Activated T-helper 1 cell treated with anti-CD3 and anti-CD28 coated beads, Interleukin-12 subunit alpha, Interleukin-12 subunit beta, Interleukin-2, Interleukin-4 antibody, amounts not matched to agents 30 ng/mL and 10 ng/mL and 1 ng/mL, durations not matched to agents 14 hours and 24 hours and 36 hours (primary cell): ENCODE measurements at places on chromosomes 5 and 9. TPM values are rescaled to one million over a fixed set of nuclear protein-coding genes. Genes with fewer than 3 reads are reported as not detected.

- no peak for DNase-seq
Observed at GRCh38 chr5:127951791-127952190, 131.8 kb upstream of the SLC12A2 start.

CER1 gene
- total RNA-seq = not detected in 2 replicates

TIMD4 gene
- total RNA-seq = 24.5 and 27.3 TPM in 2 replicates

GRCh38 chr9:16721972-16722371, 148.5 kb downstream of the BNC2 start:
- DNase-seq = no peak

GRCh38 chr5:142756576-142756975, 13.6 kb upstream of the ARHGAP26 start:
- DNase-seq = no peak

- no peak for DNase-seq
Observed at GRCh38 chr9:107228496-107229039, 54.5 kb upstream of the RAD23B start.

RUFY1 gene
- 37.0 and 38.3 TPM in 2 replicates for total RNA-seq

- DNase-seq = no peak
Observed at GRCh38 chr5:146043722-146044121, 61.7 kb downstream of the PLAC8L1 start.

- no peak for DNase-seq
Observed at GRCh38 chr9:16293610-16294009, 576.9 kb downstream of the BNC2 start.

GTF3C5 gene
- total RNA-seq = 87.8 and 89.0 TPM in 2 replicates

PCDHB4 gene
- not detected in 2 replicates for total RNA-seq

DNA sequence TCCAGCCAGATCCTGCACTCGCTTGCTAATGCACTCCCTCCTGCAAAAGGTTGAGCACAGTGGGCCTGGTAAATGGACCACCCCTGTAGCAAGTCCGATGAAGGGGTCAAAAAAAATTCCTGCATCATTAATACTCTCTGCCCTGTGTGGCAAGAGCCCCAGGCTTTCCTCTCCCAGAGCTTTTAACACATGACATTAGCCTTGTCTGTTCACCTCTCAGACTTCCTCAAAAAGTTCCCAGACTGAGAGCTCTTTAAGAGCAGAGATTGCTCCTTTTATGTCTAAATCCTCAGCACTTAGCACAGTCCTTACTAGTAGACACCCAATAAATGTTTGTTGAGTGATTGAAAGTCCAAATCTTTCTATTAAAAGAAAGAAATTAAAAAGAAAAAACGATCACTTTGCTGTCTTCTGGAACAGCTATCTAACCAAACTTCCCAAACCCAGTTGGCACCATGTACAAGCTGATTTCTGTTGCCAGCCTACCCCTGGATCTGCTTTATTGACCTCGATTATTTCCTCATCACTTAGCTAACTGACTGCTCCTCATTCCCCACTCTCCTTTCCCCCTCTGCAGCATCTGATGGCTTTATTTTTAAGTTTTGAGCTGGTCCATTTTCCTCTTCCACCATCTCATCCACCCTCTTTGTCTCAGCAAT, 209.8 kb downstream of the ENC1 start:
- no peak for DNase-seq

- DNase-seq = no peak
Observed at GRCh38 chr9:36188212-36188611, 2.5 kb upstream of the CLTA start.

DNA sequence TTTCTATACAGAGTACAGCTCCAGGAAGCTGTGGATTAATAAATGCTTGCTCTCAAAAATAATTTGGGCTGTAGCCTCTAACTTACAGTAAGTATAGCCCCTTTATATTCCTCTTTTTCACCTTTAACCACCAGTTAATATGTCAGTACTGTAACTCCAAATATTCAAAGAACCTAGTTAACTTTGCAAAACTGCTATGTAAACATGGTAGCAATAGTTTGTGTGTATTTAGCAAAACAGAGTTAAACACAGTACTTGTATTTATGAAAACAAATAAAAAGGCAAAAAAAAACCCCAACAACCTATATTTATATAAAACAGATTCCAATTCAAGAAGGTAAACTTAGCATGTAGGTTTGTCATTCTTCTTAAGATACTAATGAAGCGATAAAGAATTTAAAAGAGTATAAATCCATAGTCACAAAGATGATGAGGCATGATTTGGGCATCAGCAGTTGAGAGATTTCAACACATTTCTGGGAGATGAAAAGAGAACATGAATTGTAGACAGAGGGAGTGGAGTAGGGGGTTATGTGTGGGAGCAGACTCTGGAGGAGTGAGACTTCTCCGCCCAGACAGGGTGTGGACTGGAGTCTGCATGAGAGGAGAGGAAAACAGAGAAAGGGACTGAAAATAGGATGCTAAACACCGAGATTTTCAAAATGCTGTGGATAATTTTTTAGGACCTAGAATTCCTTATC, 47.0 kb upstream of the F2RL1 start:
- no peak for DNase-seq

- DNase-seq = no peak
Observed at GRCh38 chr9:136627703-136628102, 35.0 kb upstream of the EGFL7 start.

DNA sequence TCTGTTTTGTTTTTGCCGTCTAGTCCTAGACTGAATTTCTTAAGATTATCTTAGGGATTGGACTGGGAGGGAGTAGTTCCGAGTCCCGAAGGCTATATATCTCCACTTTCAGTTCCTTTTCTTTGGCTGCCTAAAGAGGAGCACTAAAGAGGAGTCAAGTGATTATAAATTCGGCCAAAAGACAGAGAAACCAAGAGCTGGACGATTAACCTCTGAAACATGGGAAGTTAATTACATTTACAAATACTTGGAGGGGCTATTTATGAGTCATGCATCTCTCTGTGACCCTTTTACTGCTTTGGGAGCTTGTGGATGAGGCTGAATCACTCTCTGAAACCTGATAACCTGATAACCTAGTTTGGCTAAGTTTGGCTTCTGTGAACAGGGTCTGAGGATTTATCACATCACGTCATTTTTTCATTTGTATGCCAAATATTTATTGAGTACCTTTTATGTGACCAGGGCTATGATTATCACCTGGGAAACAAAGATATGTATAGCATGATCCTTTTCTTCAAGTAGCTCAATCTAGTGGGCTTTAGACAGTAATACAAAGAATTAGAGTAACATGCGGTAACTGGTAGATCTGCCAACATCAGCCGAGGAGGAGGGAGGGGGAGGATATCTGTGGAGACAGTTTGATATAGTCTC, 180.9 kb downstream of the CD180 start:
- DNase-seq = no peak

DNA sequence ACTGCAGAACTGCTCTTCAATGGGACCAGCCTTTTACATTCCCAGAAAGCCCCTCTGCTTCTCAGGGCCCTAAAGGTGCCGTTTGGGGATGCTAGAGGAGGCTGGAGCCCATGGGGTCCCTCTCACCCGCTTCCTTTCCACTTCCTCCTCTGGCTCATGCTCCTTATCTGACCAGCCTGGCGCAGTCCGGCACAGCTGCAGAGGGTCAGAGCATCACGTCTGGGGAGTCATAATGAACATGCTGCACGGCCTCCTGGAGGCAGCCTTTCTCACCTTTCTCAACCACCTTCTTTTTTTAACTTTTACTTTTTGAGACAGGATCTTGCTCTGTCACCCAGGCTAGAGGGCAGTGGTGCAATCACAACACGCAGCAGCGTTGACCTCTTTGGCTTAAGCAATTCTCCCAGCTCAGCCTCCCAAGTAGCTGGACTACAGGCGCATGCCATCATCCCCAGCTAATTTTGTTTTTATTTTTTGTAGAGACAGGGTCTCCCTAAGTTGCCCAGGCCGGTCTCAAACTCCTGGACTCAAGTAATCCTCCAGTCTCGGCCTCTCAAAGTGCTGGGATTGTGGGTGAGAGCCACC, 15.1 kb upstream of the TCF7 start:
- no peak for DNase-seq

IRX1 gene
- not detected in 2 replicates for total RNA-seq

TICAM2 gene
- 0.59 and 1.1 TPM in 2 replicates for total RNA-seq

GRCh38 chr5:75199946-75200345, 36.7 kb downstream of the ANKRD31 start:
- DNase-seq = no peak

GRCh38 chr5:176781638-176782570, 28.5 kb upstream of the UNC5A start:
- no peak for DNase-seq

GRCh38 chr9:115225459-115226116, 107.6 kb upstream of the TNC start:
- DNase-seq = no peak

GRCh38 chr9:133944746-133945135, 47.4 kb downstream of the VAV2 start:
- DNase-seq = no peak

CATSPER3 gene
- 0.41 and 0.81 TPM in 2 replicates for total RNA-seq

DNA sequence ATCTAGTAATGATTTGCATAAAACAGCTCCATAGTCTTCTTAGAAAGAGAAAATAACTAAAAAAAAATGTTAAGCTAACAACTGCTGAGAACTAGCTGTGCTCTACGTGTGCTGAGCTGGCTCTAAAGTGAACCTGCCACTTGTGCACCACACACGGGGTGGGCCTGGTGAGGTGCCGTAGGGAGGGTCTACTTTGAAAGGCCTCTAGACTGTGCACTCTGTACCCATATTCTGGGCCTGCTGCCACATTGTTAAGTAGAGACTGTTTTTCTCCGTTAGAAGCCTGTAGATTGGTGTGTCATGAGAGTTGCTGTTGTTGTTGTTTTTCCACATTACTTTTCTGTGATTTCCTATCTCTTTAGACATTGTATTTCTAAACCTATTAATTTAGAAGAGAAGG, 93.9 kb downstream of the CD180 start:
- no peak for DNase-seq

SLC4A9 gene
- not detected in 2 replicates for total RNA-seq

- DNase-seq = no peak
Observed at GRCh38 chr5:146704949-146705665, 173.4 kb downstream of the PPP2R2B start.

FOXD4L4 gene
- 0.10 and 0.23 TPM in 2 replicates for total RNA-seq

GRCh38 chr9:92151691-92152393, 36.6 kb upstream of the SPTLC1 start:
- no peak for DNase-seq

PCDHB13 gene
- not detected in 2 replicates for total RNA-seq

DNA sequence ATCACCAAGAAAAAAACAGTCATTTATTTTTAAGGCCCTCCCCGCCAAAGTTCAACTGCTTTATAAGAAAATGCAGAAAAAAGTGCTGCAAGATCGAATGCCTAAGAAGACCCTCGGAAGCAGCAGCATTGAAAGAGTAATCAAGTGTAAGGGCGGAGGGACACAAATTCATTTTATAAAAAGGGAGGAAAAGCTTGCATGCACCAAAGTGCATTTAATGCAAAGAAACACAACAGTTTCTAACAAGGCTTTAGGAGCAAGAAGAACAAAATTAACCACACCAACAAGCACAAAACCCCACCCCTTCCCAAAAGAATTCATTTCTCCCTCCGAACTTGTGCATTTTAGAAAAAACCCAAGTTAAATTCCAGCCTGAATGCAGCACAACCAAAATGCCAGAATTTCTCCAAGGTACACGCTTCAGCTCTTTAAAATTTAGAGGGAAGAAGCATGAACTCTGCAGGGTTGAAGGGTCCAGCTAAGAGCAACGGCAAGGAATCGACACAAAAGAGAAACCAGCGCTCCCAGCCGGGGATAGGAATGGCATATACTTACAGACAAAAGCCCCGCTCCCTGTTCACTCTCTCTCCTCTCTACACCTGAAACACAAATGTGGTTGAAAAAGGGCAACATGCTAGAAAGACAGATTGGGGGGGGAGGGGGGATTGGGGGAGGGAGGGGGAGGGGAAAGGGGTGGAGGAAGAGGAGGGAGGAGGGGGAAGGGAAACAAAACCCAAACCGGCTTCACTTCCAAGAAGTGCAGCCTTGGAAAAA, at the start of gene NREP:
Gene NREP, minus strand, starts transcription at position 614 of the 774 bp plus-strand sequence. CDS start 1,422 bp downstream, outside the sequence.
- peak; percentile 26 for DNase-seq

DNA sequence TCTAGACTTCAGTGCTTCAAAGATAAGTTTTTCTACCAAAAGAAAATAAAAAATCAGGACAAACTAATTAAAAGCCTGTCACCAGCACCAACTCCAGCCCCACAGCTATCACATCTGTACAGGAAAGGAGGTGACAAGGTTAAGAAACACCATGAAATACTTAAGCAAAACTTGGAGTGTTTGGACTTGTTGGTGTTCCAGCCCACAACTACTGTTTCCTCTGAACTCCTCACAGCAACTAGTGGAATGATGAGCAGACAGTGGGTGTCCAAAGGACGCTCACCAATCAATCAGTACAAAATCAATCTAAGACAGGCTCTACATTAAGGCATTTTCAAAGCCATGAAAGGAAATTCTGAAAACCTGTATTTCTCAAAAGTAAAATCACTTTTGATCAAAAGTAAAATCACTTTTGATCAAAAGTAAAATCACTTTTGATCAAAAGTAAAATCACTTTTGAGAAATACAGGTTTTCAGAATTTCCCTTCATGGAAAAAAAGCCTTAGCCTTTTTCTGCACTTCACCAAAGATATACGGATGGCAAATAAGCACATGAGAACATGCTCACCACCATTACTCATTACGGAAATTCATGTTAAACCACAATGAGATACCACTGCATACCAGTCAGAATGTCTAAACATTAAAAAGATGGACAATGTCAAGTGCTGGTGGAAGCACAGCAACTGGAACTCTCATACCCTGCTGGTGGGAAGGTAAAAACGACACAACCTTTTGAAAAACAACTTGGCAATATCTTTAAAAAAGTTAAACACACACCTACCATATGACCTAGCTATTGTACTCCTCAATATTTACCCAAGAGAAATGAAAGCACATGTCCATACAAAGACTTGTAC, 79.7 kb downstream of the MED27 start:
- no peak for DNase-seq

DIRAS2 gene
- not detected in 2 replicates for total RNA-seq

DNA sequence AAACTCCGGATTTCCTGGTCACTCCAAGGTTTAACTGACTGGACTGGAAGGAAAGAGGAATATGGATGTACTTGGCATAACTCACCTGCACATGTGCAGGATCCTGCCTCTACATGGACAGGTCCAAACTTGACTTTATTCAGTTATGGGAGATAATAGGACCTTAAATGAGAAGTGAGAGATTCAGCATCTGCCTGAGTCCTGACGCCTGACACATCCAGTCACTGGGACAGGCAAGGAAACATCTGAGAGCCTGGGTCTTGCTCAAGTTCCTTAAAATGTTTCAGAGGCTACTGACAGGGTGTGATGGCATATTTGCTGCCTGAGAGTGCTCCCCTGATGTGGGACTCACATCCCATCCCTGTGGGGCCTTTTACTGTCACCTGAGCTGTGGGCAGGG, 34.9 kb downstream of the ZNF354A start:
- DNase-seq = no peak

PLPP7 gene
- 0.10 TPM in 1 of 2 replicates, not detected in the other for total RNA-seq

- no peak for DNase-seq
Observed at GRCh38 chr9:33661176-33661575, 134.2 kb upstream of the PRSS3 start.

- DNase-seq = no peak
Observed at GRCh38 chr5:1483856-1484729, 38.9 kb upstream of the SLC6A3 start.

DNA sequence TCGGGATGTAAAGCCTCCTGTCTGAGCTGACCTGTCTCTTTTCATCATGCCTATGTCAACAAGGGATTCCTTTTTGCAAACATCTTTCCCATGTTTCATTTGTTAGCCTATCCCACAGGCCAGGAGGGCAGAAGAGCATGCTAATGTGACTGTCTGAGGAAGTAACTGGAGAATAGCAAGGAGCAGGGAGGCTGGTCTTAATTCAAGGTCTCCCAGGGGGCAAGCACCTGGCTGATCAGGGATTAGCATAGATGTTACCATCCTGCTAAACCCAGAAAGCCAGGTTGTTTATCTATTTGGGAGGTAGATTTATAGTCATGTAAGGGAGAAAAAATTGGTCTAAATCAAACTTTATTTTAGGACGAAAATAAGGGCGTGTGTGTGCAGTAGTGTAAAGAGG, 36.7 kb upstream of the MAP1B start:
- DNase-seq = no peak

EIF4EBP3 gene
- total RNA-seq = 12.7 and 16.1 TPM in 2 replicates
